ENCODE measurements at places on chromosomes 5 and 9. TPM values are rescaled to one million over a fixed set of nuclear protein-coding genes. Genes with fewer than 3 reads are reported as not detected.

- DNase-seq = no peak
- H3K27ac ChIP-seq = no peak overlapping the region
- H3K4me3 ChIP-seq = no peak overlapping the region
- H3K27me3 ChIP-seq = no peaks in the 10 kb centered on the region
Observed at GRCh38 chr5:1745123-1745795, 54.4 kb downstream of the MRPL36 start.

GRCh38 chr5:1465966-1466471 is 20.8 kb upstream of the SLC6A3 start:
- H3K27me3 ChIP-seq = no peaks in the 10 kb centered on the region
- H3K4me3 ChIP-seq = no peak overlapping the region
- H3K4me1 ChIP-seq = no peaks in the 10 kb centered on the region
- no peak for DNase-seq
- H3K27ac ChIP-seq = no peak overlapping the region
- no peaks in the 10 kb centered on the region for H3K36me3 ChIP-seq

DNA sequence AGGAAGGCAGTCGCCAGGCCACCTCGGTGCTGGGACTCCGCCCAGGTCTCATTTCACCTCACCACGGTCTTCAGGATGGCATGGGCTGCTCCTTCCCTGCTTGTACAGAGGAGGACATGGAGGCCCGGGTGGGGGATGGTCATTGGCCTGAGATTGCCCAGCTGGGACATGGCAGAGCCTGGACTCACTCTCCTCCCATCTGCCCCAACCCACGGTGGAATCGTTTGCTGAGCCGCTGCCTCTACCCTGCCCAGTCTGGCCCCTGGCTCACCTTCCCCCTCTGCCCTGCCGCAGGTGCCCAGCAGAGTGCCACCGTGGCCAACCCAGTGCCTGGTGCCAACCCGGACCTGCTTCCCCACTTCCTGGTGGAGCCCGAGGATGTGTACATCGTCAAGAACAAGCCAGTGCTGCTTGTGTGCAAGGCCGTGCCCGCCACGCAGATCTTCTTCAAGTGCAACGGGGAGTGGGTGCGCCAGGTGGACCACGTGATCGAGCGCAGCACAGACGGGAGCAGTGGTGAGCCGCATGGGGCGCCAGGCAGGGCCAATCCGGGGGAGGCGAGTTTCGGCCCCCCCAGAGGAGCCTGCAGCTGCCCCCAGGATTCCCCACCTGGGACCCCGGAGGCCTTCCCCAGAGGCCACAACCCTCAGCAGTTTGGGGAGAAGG is 36.7 kb downstream of the HK3 start:
- no peaks in the 10 kb centered on the region for H3K36me3 ChIP-seq
- H3K4me1 ChIP-seq = no peaks in the 10 kb centered on the region
- H3K27ac ChIP-seq = no peak overlapping the region
- H3K27me3 ChIP-seq = peaks cover 62% of the 10 kb centered on the region

DNA sequence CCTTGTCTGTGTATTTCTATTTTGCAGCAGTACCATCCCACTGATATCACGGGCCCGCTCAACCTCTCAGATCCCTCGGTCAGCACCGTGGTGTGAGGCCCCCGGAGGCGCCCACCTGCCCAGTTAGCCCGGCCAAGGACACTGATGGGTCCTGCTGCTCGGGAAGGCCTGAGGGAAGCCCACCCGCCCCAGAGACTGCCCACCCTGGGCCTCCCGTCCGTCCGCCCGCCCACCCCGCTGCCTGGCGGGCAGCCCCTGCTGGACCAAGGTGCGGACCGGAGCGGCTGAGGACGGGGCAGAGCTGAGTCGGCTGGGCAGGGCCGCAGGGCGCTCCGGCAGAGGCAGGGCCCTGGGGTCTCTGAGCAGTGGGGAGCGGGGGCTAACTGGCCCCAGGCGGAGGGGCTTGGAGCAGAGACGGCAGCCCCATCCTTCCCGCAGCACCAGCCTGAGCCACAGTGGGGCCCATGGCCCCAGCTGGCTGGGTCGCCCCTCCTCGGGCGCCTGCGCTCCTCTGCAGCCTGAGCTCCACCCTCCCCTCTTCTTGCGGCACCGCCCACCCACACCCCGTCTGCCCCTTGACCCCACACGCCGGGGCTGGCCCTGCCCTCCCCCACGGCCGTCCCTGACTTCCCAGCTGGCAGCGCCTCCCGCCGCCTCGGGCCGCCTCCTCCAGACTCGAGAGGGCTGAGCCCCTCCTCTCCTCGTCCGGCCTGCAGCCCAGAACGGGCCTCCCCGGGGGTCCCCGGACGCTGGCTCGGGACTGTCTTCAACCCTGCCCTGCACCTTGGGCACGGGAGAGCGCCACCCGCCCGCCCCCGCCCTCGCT is 1.9 kb downstream of the LRRC26 start:
- H3K27ac ChIP-seq = no peak overlapping the region
- H3K36me3 ChIP-seq = no peaks in the 10 kb centered on the region
- peaks cover 35% of the 10 kb centered on the region for H3K4me1 ChIP-seq
- H3K4me3 ChIP-seq = peak overlapping the region; percentile 41

DNA sequence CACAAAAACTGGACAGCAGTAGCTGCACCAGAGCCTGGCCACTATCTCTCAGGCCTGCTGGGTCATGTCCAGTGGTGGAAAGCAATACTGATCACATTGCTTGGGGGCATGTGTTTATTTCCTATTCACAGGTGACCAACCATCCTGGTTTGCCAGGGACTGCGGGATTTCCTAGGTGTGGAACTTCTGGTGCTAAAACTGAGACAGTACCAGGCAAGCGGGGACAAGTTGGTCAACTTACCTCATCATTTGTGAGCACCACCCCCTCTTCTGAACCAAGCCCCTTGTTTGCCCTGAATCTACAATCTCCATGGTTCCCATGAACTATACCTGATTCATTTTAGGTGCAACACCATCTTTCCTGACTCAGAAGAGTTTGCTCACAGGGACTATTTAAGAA is 81.3 kb downstream of the TNC start:
- H3K27me3 ChIP-seq = no peaks in the 10 kb centered on the region
- no peaks in the 10 kb centered on the region for H3K36me3 ChIP-seq
- no peak for DNase-seq
- peaks cover 21% of the 10 kb centered on the region for H3K4me1 ChIP-seq
- H3K4me3 ChIP-seq = no peak overlapping the region
- no peak overlapping the region for H3K27ac ChIP-seq

DNA sequence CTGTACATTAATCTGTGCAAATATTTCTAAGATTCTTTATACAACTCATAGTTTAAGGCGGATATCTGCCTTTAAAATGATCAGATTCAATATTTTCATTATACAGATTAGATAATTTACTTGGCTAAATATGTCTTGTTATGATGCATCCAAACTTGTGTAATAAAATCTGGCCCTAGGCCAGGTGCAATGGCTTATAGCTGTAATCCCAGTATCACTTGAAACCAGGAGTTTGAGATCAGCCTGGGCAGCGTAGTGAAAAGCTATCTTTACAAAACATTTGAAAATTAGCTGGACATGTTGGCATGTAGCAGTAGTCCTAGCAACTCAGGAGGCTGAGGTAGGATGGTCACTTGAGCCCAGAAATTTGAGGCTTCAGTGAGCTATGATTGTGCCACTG is 2002.2 kb upstream of the ACO1 start:
- no peaks in the 10 kb centered on the region for H3K4me1 ChIP-seq
- no peak overlapping the region for H3K4me3 ChIP-seq
- no peaks in the 10 kb centered on the region for H3K27me3 ChIP-seq
- no peaks in the 10 kb centered on the region for H3K36me3 ChIP-seq
- no peak for DNase-seq
- H3K27ac ChIP-seq = no peak overlapping the region

DNA sequence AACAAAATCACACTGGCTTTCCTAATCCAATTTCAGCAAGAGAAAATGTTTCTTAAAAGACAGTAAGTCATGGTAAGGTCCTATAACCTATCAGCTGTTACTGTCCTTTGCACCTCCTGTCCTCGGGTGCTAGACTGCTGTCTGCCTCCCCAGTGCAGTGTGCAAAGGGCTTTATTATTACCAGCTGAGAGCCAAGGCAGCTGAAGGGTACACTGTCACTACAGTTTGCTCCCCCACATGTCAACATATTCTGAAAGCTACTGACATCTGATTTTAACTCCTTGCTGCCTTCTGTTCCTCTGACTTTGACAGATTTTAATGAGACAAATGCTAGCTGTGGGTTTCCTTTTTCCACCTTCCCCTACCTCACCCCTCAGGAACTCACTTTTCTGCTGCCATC is 389.4 kb upstream of the SLC24A2 start:
- no peaks in the 10 kb centered on the region for H3K27me3 ChIP-seq
- H3K4me1 ChIP-seq = no peaks in the 10 kb centered on the region
- no peak overlapping the region for H3K27ac ChIP-seq
- no peaks in the 10 kb centered on the region for H3K36me3 ChIP-seq
- H3K4me3 ChIP-seq = no peak overlapping the region

DNA sequence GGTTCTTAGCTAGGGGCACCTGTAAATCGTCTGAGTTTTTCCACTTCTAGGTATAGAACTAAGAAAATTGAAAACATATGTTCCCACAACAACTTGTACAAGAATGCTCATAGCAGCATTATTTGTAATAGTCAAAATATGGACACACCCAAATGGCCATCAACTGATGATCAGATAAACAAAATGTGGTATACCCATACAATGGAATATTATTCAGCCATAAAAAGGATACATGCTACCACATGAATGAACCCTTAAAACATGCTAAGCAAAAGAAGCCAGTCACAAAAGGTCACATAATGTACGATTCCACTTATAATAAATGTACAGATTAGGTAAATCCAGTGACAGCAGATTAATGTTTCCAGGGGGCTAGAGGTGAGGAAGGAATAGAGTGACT is 46.0 kb upstream of the IL13 start:
- H3K4me3 ChIP-seq = no peak overlapping the region
- no peak overlapping the region for H3K27ac ChIP-seq
- H3K36me3 ChIP-seq = peaks cover 41% of the 10 kb centered on the region
- no peak for DNase-seq

DNA sequence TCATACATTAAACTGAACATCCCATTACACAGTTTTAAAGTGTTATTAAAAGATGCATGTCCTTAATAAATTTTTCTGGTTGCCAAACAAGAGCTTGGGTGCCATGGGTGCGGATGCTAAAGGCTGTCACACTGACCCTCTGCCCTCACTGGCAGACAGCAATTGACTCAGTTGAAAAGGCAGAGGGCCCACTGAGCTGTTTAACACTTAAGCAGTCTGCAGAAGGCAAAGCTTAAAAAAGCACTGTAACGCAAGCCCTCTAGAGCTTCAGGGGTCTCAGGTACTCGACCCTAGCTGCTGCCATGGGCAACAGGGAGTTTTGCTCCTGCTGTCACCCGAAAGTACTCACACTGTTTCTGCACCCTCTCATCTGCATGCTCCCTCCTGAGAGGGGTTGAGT is 726.4 kb upstream of the TYRP1 start:
- DNase-seq = no peak
- no peak overlapping the region for H3K27ac ChIP-seq
- H3K4me1 ChIP-seq = no peaks in the 10 kb centered on the region
- H3K4me3 ChIP-seq = no peak overlapping the region
- H3K27me3 ChIP-seq = no peaks in the 10 kb centered on the region

- no peaks in the 10 kb centered on the region for H3K4me1 ChIP-seq
- no peaks in the 10 kb centered on the region for H3K36me3 ChIP-seq
- H3K27ac ChIP-seq = no peak overlapping the region
- H3K4me3 ChIP-seq = no peak overlapping the region
Observed at GRCh38 chr5:95448789-95449188, 57.6 kb downstream of the FAM81B start.

- no peaks in the 10 kb centered on the region for H3K27me3 ChIP-seq
- DNase-seq = no peak
- H3K36me3 ChIP-seq = no peaks in the 10 kb centered on the region
- peaks cover 19% of the 10 kb centered on the region for H3K4me1 ChIP-seq
- no peak overlapping the region for H3K4me3 ChIP-seq
Observed at GRCh38 chr5:171428809-171429542, 9.5 kb downstream of the FGF18 start.

DNA sequence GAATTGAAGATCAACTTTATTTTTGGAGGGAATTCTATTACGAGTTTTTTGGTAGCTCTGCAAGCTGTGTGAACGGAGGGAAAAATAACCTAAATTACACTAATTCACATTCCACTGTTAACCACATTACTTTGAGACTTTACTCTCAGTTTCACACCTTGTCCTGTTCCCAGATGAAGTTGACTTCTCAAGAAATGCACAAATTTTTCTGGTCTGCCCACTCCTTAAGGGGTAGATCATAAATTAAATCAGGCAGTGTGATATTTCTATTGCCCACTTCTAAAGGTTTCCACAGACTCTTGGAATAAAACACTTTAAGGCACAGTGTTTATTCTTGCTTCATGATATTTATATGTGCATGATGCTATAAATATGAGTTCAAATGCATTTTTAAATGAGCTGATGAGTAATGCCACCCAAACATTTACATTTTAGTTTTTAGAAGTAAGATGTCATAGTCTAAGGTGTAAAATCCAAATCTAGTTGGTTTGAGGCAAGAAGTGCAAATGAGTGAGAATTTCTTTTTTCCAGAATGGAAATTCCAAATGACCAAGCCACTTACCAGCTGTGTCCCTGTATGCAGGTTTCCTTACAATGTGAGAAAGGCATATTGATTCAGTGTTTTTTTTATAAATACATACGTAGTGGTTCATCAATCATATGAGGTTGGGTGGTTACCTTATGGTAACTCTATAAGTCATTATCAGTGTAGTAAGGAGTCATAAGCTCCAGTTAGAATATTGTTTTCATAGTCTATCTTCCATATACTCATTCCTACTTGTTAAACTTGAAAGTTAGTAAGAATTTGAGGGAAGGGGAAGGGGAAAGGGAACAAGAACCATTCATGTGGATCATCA is 437.7 kb upstream of the MEF2C start:
- H3K4me3 ChIP-seq = no peak overlapping the region
- no peaks in the 10 kb centered on the region for H3K36me3 ChIP-seq
- peaks cover 5% of the 10 kb centered on the region for H3K4me1 ChIP-seq
- no peak overlapping the region for H3K27ac ChIP-seq
- no peak for DNase-seq
- H3K27me3 ChIP-seq = no peaks in the 10 kb centered on the region

- no peaks in the 10 kb centered on the region for H3K36me3 ChIP-seq
- H3K4me3 ChIP-seq = no peak overlapping the region
- no peak for DNase-seq
- H3K27me3 ChIP-seq = no peaks in the 10 kb centered on the region
- no peaks in the 10 kb centered on the region for H3K4me1 ChIP-seq
Observed at GRCh38 chr5:145925353-145925752, 11.0 kb upstream of the SH3RF2 start.

- H3K27ac ChIP-seq = no peak overlapping the region
- no peaks in the 10 kb centered on the region for H3K4me1 ChIP-seq
- no peaks in the 10 kb centered on the region for H3K27me3 ChIP-seq
Observed at GRCh38 chr5:98489021-98489420, 284.4 kb upstream of the RGMB start.

GRCh38 chr5:51829230-51829629 is 446.0 kb downstream of the ISL1 start:
- H3K4me1 ChIP-seq = no peaks in the 10 kb centered on the region
- H3K4me3 ChIP-seq = no peak overlapping the region
- no peaks in the 10 kb centered on the region for H3K27me3 ChIP-seq
- H3K27ac ChIP-seq = no peak overlapping the region

Gene FCN1
- total RNA-seq = 64.7 TPM

Gene PKD2L2
- 1.7 TPM for total RNA-seq

Gene CCL19
- not detected for total RNA-seq

Gene DMGDH
- total RNA-seq = 1.8 TPM

Gene ADGRV1
- total RNA-seq = not detected

Gene DMRT3
- not detected for total RNA-seq

Gene FOXD1
- not detected for total RNA-seq

Gene LTC4S
- 5.9 TPM for total RNA-seq

All from heart right ventricle (tissue), 16 donors.